Panc1 (cell line): ENCODE measurements at places on chromosomes 12 and 14.

DNA sequence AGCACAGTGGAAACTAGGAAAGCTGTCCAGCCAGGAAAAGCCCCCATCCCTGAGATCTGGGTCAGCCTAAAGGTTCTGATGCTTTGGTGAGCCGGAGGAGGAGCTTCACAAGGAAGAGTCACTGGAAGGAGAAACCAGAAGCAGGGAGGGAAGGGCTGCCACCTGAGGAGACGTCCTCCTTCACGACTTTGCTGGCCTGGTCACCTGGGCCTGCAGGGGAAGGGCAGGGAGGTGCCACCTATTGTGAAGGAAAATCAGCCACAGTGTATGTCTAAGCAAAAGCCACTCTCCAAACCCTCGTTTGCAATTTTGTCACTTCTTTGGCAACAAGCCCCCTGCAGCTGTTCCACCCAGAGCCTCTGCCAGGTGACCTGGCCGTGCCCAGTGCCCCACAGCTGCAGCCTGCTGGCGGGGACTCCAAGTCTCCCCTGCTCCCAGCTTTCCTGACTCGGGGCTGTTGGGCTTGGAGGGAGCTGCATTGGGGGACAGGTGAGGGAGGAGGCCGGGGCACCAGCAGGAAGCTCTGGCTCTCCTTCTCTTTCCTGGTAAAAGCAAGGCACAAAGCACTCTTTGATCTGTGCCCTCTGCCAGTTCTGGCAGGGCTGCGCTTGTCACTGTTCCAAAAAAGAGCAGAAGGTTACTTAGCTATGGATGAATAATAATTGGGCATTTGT, 120.9 kb upstream of the BCL2L14 start:
- no peak for DNase-seq

GRCh38 chr14:78196323-78196722, 26.1 kb downstream of the NRXN3 start:
- no peak for DNase-seq

- DNase-seq: no peak
Observed at GRCh38 chr14:50669441-50669986, 1.4 kb upstream of the SAV1 start.

GRCh38 chr12:101328917-101329316, 49.0 kb downstream of the UTP20 start:
- DNase-seq: no peak

- no peak for DNase-seq
Observed at GRCh38 chr14:86221000-86221399, 691.1 kb downstream of the FLRT2 start.

GRCh38 chr12:123075646-123076171, 75.2 kb downstream of the PITPNM2 start:
- DNase-seq: no peak

DNA sequence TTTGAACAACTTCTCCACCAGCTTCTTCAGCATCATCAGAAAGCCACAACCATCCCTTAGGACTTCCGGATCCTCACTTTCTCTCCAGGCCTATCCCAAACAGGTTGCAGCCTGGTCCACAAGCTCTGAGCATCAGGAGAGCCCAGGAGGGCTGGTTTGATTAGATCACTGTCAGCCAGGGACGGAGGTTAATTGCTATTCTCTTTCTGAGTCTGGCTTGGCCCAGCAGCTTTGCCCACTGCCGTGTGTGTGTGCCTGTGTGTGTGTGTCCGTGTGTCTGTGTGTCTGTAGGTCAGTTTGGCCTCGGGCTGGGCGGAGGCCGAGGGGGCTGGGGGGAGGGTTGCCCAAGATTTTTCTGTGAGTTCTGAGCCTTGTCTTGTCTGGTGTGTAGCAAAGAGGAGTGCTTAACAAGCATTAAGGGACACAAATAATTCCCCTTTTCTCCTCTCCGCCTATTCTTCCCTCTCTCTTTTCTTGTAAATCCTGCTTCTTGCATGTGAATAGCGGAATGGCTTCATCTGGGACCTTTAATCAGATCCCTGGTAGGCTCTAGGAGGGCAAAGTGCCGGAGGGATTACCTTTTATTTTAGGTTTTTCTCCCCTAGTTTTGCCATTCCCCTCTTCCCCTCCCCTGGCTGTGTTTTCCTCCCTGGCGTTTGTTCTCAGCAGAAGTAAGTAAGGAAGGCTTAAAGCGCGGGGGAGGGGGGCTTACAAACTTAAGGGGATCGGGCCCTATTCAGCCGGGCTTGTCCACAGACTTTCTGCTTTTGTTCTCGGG, 138.2 kb upstream of the LHX5 start:
- DNase-seq: no peak
